ENCODE measurements at places on chromosomes 5 and 9.
A peak's percentile ranks its signal among the peaks of the same experiment; 100 is the strongest.

DNA sequence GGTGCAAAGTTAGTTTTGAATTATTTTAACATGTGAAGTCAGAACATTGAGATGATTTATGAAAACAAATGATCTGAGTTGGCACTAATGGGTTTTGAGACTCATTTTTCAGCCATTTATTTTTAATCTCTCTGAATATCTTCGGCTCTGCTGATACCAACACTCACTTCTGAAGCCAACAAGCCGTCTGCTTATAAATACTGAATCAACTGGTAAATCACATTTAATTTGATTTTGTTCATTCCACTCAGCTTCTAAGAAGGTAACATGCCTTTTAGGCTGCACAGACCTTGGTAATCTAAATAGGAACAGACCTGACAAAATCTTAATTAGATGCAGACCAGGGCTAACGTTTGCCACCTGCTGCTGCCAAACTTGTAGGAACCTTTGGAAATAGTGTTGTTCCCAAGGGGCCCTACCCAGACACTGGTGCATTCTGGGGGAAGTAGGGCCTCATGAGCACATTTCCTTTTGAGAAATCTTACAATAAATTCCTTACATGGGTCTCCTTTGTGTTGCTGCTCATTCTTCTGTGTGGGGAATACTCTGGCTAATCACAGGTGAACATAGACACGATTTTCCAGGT is 182.2 kb downstream of the KCTD16 start:
- peak; percentile 13 for DNase-seq

GRCh38 chr9:99201603-99202002 is 20.1 kb downstream of the ALG2 start:
- DNase-seq: peak; percentile 83

DNA sequence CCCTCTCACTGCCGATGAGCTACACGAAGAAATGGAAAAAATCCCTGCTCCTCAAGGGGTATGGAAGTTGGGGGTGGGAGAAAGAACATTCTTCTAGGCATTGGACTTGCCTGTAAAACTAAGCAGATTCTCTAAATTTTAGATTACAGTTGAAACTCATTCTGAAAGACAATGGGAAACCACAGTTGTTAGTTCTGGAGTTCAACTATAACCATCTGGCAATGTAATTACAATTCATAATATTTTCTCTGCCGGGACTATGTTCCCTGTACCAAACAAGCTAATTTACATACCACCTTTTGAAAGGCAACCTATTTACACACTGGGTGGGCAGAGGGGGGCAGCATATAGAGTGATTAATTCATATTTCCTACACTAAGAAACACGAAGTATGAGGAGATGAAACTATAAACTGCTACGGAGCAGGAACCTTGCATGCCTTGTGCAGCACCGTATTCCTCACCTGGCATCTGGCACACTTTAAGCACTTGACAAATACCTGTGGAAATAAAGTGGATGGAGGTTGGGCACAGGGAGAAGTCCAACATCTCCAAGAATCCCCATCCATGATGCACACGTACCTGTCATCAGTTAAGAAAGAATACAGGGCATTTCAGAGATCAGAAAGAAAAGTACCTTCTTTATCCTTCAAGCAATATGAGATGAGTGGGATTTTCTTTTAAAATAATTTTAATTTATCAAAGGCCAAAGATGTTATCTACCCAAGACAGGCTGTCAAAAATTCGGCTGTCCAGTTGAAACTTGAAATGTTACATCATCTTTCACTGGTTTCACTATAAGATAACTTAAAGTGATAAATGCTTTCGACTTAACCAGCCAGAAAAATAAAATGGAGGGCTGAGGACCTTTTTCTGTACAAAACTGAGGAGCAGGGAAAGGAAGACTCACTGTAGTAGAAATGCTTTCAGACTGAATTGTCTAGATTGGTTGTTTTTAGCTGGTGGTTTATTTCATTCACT is 54.2 kb downstream of the SSBP2 start:
- peak; percentile 16 for DNase-seq

GRCh38 chr5:138725153-138725817 is 27.9 kb upstream of the CTNNA1 start:
- peak; percentile 89 for DNase-seq

GRCh38 chr9:127182901-127183746 is 60.7 kb upstream of the ANGPTL2 start:
- DNase-seq: no peak

GRCh38 chr9:121282277-121283079 is 14.5 kb downstream of the GSN start:
- peak; percentile 67 for DNase-seq

DNA sequence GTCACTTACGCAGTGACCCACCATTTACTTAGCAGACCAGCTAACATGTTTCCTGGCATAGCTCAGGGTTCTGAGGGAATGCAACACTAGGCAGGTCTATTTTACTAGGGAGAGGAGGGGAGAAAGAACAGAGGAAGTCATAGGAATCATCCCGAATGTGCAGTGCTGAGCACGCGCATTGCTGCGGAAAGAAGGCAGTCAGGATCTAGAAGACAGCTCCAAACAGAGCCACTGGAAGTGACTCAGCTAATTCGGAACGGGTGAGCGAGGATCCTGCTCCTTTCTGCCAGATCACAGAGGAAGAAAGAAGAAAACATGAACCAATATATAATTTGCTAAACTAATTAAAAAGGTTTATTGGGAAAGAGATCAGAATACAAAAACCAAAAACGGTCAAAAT is 339.8 kb downstream of the EFNA5 start:
- no peak for DNase-seq

DNA sequence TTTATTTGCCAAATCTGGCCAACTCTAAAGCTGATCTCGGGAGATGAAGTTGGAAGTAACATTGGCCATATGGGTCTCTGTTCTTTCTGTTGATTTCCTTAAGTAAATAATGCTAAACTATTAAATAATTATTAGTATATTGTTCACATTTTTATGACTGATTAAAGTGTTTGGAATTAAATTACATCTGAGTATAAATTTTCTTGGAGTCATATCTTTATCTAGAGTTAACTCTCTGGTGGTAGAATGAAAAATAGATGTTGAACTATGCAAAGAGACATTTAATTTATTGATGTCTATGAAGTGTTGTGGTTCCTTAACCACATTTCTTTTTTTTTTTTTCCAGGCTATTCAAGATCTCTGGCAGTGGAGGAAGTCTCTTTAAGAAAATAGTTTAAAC is 9.3 kb upstream of the FGF18 start:
- DNase-seq: no peak

Data from NCI-H2171 treated with DMSO at 0.1 percent for 48 hours (cell line).